ENCODE measurements at places on chromosomes 4 and X.

DNA sequence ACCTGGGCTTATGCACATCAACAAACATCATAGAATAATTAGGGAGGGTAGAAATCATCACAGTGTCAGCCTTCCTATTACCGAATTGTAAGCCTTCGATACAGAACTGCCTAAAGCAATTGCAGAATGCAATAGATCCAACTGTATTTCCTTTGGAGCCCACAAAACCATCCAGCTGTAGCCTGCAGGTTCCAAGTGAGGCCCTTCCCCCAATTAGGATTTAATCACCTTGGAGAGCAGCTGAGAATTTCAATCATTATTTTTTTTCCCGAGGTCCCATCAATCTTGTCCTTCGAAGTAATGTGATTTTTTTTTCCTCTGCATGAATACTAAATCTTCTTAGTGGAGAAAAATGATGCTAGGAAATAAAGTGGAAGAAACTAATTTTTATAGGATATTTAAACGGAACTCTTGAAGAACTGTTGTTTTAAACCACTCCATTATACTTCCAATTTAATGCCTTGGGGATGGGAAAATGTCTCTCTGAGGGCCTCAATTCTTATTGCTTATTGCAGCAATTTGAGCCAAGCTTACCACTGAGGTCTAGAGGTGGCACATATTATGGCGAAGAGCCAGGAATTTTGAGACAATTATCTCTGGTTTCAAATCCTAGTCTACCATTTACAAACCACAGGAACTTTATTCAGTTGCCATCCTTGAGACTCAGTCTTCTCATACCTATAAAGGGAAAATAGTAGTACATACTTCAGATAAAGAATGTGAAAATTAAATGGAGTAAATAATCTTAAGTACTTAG lies 953.4 kb upstream of the IGFBP7 start:
- DNase-seq: no peak

DNA sequence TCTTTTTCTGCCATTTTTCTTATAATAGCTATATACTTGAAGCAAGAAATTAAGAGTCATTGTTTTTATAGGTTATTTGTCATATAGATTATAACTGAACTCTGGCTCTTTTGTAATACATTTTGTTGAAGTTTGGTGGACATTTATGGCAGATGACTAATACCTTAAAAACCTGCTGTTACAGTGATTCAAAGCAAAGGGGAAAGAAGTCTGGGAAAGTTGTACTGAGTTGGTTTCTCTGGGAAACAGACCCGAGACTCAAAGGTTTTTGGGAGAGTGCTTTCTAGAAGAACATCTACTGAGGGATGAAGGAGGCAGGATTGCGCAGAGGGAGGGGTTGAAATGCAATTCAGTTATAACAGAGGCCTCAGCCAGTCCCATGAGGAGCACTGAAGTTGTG lies 35.9 kb downstream of the NAP1L5 start:
- DNase-seq: peak; percentile 83

- peak; percentile 74 for DNase-seq
These were observed 310.8 kb downstream of the PACRGL start for GRCh38 chr4:21011106-21011505.

- peak; percentile 46 for DNase-seq
These were observed 237.6 kb downstream of the FSTL5 start for GRCh38 chr4:161926033-161926828.

DNA sequence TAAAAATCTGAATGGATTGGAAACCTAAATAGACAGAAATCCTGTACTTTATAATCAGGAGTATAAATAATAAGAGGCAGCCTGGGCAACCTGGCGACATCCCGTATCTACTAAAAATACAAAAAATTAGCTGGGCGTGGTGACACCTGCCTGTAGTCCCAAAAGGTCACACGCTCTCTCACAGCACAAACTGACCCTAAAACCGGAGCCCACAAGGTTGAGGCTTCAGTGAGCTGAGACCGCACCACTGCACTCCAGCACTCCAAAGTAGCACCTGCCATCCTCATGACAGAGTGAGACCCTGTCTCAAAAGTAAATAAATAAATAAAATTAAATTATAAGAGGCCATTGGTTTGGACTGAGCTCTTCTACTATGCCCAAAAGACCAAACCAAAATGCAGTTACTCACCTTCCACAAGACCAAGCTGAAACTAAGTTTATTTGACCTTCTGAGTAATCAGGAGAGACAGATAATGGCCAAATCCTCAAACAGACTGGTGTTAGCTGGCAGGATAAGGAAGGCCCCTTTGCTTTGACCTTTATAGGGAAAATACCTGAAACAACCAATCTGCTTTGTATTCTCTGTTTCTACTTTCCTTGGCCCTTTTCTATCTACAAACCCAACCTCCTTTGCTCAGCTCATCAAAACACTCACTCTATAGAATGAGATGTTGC lies 3.2 kb upstream of the GRSF1 start:
- no peak for DNase-seq

GRCh38 chr4:993111-994029 lies at the start of gene SLC26A1:
Gene SLC26A1, minus strand, starts transcription at chr4:993404. Its CDS starts 1,701 bp downstream, at chr4:991703.
- DNase-seq: no peak

DNA sequence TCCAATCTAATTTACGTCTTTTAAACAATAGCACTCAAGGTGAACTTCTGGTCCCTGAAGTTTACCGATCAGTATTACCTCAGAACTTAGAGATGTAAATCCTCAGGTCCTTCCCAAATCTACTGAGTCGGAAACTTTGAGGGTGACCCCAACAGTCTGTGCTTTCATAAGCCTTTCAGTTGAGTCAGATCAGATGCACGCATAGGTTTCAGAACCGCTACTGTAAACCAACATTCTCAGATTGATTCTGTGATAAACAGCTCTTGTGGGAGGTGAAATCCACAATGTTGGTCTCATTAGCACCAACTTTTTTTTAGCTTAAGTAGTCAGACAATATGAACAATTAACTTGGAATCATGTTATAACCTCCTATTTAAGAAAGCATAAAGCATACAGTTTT lies 86.0 kb downstream of the WWC2 start:
- DNase-seq: peak; percentile 96

- peak; percentile 75 for DNase-seq
These were observed 239.0 kb upstream of the JADE1 start for GRCh38 chr4:128570387-128570975.

DNA sequence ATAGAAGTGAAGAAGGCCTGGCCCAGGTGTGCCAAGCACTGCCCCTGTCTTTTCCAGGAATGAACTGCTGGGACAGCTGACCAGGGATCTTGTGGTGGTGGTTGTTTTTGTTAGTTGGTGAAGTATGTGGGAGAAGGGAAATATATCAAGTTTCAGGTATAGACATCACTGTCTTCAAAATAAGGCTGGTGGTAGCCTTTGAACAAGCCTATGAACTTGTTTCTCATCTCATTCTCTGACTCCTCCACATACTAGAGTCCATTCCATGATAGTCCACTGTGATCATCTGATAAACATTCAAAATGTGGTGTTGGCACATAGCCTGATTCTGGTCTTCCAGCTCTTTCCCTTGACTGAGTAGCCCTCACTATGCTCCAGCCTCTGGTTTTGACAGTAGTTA lies 303.7 kb downstream of the CAMK2D start:
- DNase-seq: peak; percentile 65

DNA sequence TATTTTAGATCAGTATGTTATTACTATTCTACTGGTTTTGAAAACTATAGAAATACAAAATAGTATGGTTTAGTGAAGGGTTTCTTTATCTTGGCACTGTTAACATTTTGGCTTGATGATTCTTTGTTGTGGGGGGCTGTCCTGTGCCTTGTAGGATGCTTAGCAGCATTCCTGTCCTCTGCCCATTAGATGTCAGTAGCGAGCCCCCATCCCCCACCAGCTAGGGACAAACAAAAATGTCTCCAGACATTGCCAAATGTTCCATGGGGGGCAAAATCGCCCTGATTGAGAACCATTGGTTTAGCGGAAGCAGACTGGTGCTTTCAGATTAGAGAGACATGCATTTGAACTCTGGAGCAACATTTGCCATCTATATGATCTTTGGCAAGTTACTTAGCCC lies 23.3 kb downstream of the SPARCL1 start:
- no peak for DNase-seq

GRCh38 chrX:153593811-153594500 lies 5.0 kb downstream of the CCNQ start:
- DNase-seq: no peak

DNA sequence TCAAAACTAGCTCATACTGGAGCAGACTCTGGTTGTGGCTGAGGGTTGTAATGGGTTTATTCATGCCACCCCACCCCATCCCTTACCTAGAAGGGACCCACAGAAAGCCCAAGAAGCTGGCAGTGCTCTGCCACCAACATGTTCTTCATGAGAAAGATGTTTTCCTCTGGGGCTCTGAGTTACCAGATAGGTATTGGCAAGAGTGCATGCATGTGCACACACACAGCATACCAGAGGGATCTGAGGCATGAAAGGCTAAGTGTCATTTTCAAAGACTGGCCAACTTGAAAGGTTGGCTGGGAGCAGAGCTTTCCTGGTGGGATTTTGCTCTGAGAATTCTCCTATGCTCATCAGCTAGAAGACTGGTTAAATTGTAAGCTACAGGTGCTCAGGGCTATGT lies 65.2 kb downstream of the PHOX2B start:
- DNase-seq: peak; percentile 51

DNA sequence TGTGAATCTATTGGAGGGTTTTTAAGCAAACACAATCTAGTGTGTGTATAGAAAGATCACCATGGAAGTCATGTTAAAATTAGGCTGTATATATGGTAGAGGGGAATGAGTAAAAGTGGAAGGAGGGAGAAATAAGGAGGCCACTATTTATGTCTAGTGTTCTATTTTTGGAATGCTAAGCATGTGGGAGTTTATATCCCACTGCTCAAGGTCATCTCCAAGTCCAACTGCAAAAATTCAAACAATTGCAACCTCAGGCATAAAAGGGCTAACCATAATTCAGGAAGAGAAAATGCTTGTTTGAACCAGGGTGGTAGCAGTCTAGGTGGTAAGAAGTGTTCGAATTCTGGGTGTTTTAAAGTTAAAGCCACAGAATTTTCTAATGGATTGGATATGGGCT lies 39.2 kb downstream of the SERPINA7 start:
- DNase-seq: peak; percentile 3

GRCh38 chr4:40254608-40255392 lies 58.0 kb downstream of the RHOH start:
- peak; percentile 83 for DNase-seq

- no peak for DNase-seq
These were observed 9.5 kb upstream of the CASK start for GRCh38 chrX:41932885-41933284.

DNA sequence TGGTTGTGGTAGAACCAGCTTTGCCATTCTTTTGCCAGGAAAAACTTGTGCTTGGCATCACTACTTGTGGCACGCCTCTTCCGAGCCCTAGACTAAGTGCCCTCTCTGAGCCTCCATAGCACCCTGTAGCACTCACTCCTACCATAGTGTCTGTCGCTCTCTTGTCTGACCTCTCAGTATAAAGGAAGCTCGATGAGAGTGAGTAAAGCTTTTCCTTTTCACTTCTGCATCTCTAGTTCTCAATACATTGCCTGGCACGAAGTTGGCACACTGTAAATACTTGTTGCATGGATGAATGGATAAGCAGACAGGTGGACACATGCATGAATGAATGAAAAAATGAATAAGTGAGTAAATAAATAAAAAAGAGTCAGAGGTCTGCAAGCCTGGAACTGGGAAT lies 48.3 kb downstream of the TLR10 start:
- DNase-seq: no peak

Data from iris pigment epithelial cell (primary cell).